Epithelial cell of umbilical artery (primary cell): ENCODE measurements at places on chromosomes 3 and 15. TPM values are rescaled to one million over a fixed set of nuclear protein-coding genes. Genes with fewer than 3 reads are reported as not detected.

The HTR3E gene
- not detected in 2 replicates for total RNA-seq

The DNAJB11 gene
- 76.6 and 82.2 TPM in 2 replicates for total RNA-seq

The TGM4 gene
- 0.15 TPM in 1 of 2 replicates, not detected in the other for total RNA-seq

The LNP1 gene
- total RNA-seq: 2.6 and 3.2 TPM in 2 replicates

The DNAH12 gene
- total RNA-seq: under 0.01 TPM in 1 of 2 replicates, not detected in the other

The SMCO1 gene
- total RNA-seq: under 0.01 TPM in 1 of 2 replicates, not detected in the other

The LMAN1L gene
- not detected in 2 replicates for total RNA-seq

The CDC25A gene
- total RNA-seq: 15.3 and 24.0 TPM in 2 replicates

The GHSR gene
- total RNA-seq: not detected in 2 replicates
